ENCODE measurements at places on chromosomes 12 and 14.

DNA sequence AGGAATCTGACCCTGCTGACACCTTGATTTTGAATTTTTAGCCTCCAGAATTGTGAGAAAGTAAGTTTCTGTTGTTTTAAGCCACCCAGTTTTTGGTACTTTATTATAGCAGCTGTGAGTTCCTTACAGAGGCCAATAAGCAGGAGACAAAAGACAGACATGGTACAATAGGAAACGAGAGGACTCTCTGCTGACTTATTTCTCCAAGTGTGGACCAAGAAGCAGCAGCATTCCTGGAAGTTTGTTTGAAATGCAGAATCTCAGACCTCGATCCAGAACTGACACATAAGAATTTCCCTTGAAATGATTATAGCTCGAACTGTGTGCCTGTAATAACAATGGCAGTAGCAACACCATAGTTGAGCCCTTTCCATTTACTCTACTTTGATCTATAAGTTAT lies 31.9 kb upstream of the LUM start:
- DNase-seq: no peak

GRCh38 chr14:36580856-36581831 lies 1.3 kb downstream of the NKX2-8 start:
- DNase-seq: no peak

GRCh38 chr12:96094201-96094600 lies 58.8 kb upstream of the LTA4H start:
- DNase-seq: no peak

DNA sequence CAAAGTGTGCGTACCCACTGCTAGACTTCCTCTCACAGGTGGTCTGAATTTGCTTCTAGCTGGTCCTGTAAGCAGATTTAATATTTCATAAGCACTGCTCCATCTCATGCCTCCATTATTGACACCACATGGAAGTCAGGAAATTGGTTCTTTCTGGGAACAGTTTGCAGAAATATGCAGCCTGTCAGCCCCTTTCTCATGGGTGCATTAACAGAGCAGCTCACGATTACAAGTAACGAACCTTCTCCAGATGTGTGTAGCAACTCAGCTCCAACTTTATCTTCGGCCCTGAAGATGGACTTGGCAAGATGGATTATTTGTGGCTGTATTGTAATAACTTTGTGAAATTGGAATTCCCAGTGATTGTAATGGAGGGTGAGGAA lies 214.5 kb upstream of the DDHD1 start:
- DNase-seq: no peak
